Fibroblast of the aortic adventitia (primary cell): ENCODE measurements at places on chromosomes 6 and 20.

DNA sequence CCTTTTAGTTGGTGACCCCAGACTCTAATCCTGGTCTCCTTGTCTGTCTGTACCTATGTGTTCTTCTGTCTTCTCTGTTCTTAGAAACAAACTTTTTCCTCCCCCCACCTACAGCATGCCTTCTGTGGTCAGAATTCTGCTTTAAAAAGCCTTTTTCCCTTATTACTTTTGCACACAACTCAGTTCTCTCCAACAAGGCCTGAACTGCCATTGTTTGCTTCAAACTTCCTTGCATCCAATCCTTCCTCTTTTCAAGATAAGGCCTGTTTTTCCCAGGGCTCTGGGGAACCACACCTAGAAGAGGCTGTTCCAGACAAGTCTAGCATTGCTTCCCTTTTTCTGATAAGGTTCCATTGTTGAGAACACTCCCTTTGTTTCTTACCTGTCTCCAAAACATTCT lies 22.2 kb upstream of the NCOA3 start:
- peak; percentile 40 for DNase-seq

DNA sequence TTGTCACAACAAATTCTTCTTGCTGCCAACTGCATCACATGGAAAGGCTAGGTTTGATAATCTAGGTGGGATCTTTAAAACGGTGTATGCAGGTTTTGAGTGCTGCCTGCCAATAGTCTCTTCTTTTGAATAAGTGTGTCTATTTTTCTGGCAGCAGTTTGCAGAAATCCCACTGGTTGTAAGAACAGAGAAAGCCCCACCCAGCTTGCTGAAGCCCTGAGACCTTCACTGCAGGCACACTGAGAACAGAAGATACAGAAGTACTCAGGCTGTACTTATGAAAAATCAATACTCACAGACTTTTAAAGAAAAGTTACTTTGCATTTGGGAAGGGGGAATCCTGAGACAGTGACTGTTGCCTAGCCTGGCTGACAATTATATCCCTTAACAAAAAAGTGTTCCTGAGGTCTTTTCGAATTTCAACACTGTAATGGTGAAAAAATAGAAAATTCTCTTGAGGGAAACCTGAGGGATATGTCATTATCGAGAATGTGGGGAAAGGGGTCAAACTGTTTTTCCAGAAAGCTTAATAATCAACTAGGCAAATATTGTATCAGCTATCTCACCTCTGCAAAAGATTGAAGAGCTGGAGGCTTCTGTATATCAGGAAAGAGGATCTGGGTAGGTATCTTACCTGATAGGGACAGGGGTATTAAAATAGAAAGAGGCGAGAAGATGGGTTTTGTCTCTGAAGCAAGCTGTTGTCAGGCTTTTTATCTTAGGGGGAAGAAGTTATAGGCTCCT lies 199.9 kb downstream of the LRFN2 start:
- DNase-seq, result no peak

GRCh38 chr6:31874836-31875572 lies 3.8 kb downstream of the SLC44A4 start:
- no peak for DNase-seq

DNA sequence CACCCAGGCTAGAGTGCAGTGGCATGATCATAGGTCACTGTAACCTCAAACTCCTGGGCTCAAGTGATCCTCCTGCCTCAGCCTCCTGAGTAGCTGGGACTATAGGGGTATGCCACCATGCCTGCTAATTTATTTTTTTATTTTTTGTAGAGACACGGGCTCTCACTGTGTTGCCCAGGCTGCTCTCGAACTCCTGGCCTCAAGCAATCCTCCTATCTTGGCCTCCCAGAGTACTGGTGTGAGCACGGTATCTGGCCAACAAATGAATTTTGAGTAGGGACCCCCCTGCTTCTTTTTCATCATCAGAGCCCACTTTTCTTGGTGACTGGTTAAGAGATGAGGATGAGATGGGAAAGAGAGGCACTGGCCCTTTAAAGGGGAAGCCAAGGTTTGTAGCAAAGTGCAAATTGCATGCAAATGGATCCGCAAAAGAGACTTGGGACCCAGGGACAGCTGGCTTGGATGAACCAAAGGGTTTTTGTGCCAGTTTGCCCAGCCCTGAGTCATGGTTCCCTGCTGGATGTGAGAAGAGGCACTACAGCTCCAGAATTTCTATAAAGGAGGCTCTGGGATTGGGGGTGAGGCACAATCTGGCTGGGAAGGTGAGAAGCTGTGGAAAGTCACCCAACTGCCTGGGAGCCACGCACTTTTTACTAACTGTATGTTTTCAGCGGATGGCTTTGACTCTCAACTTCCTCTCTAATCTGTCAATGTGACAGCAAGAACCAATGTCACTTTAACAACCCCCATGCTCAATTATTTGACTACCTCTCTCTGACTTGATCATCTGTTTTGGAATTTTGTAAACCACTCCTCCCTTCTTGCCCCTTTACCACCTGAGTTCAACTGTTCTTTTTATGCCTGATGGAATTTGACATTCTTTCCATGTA lies 58.7 kb upstream of the RNF24 start:
- DNase-seq, result no peak

DNA sequence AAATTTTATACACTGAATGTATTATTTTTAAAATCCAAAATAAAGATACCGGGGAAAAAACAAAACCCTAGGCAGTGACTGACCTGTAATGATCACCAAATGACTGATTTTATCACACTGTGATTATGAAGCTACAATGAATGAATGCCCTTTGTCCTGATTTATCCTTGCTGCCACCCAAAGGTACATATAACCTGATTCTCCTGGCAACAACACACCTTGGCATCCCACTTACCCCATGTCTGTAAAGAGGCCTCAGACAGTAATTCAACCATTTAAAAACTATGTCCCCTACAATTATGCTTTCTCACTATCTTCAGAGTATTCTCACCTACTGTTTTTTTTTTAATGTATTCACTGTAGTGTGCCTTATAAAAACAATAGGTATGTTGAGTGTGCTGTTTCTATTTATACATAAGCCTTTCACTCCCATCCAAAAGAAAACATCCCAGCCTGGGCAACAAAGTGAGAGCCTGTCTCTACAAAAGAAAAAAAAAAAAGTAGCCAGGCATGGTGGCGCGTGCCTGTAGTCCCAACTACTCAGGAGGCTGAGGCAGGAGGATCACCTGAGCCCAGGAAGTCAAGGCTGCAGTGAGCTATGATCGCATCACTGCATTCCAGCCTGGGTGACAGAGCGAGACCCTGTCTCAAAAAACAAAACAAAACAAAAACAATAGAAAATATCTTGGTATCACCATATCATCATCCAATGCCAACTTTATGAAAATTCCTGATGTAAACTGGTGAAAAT lies 21.7 kb downstream of the B4GALT5 start:
- no peak for DNase-seq

GRCh38 chr6:168935628-168936010 lies 318.0 kb downstream of the THBS2 start:
- DNase-seq, result no peak

DNA sequence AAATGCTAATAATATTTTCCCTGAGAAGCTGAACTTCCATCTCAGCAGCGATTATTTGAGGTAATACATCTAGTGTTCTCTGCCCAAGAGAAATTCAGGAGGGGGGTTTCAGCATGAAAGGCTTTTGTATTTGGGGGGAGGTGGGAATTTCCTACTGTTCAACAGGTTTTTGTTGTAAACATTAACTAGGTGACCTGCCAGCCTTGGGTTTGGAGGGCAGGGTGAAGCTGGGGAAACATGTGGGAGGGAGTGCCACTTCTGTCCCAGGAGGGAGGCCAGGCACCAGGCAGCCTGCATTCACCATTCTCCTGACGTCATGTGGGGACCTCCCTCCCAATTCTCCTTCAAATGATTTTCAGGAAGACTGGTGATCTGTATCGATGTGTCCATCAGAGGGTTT lies 37.7 kb upstream of the PKHD1 start:
- no peak for DNase-seq

DNA sequence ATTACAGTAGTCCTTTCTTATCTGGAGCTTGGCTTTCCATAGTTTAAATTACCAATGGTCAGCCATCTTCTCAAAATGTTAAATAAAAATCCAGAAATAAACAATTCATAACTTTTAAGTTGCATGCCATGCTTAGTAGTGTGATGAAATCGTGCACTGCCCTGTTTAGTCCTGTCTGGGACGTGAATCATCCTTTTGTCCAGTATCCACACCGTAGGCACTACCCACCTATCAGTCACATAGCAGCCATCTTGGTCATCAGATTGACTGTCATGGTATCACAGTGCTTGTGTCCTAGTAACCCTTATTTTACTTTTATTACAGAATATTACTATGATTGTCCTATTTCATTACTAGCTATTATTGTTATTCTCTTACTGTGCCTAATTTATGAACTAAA lies 924.1 kb downstream of the EYS start:
- DNase-seq, result no peak

DNA sequence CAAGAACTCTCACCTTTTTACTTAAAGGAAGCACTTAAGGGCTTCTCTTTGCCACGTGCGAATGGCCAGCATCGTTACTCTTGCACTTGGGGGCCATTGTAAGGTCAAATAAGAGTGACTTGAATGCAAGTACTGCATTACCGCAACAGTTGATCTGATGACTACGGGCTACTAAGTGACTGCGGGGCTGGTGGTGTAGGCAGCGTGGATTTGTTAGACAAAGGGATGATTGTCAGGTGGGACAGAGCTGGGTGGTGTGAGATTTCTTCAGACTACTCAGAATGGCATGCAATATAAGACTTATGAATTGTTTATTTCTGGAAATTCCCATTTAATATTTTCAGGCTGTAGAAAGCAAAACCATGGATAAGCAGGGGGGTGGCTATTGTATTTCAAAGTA lies 199.7 kb upstream of the UST start:
- no peak for DNase-seq

DNA sequence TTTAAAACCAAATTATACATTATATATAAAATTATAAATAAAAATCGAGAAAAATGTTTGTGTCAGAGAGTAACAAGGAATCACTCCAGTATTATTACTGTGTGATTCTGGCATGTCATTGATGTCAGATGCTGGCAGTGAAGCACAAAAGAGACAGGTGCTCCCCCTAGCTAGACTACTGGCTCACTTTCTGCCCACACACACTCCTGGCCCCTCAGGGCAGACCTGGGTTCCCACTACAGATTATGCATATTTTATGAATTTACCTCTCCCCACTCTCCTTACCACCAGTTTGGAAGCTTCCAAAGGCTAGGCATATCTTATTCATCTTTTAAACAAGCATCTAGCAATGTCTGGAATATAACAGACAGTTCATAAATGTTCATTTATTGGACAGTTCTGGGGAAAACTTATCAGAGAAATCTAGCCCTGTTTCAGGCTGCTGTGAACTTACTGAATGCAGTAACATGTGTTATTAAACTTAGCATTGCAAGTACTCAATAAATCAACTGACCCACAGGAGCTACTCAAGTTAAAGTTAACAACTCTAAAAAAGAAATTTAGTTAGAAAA lies 12.8 kb downstream of the SNX3 start:
- no peak for DNase-seq

- DNase-seq, result no peak
Observed at GRCh38 chr20:6665621-6666355, 101.7 kb upstream of the BMP2 start.

DNA sequence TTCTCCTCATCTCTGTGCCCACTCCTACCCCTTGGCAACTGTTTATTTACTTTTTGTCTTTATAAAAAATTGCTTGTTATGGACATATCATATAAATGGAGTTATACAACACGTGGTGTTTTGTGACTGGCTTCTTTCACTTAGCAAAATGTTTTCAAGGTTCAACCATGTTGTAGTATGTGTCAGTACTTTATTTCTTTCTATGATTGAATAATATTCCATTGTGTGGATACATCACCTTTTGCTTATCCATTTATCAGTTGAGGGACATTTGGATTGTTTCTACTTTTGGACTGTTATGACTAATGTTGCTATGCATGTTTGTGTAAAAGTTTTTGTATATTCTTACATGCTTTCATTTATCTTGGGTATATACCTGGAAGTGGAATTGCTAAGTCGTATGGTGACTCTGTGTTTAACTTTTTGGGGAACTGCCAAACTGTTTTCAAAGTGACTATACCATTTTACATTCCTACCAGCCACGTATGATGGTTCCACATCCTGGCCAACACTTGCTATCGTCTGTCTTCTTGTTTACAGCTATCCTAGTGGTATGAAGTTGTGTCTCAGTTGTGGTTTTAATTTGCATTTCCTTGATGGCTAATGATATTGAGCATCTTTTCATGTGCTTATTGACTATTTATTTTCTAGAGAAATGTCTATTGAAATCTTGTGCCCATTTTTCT lies 84.4 kb downstream of the SLX4IP start:
- DNase-seq, result peak; percentile 65

DNA sequence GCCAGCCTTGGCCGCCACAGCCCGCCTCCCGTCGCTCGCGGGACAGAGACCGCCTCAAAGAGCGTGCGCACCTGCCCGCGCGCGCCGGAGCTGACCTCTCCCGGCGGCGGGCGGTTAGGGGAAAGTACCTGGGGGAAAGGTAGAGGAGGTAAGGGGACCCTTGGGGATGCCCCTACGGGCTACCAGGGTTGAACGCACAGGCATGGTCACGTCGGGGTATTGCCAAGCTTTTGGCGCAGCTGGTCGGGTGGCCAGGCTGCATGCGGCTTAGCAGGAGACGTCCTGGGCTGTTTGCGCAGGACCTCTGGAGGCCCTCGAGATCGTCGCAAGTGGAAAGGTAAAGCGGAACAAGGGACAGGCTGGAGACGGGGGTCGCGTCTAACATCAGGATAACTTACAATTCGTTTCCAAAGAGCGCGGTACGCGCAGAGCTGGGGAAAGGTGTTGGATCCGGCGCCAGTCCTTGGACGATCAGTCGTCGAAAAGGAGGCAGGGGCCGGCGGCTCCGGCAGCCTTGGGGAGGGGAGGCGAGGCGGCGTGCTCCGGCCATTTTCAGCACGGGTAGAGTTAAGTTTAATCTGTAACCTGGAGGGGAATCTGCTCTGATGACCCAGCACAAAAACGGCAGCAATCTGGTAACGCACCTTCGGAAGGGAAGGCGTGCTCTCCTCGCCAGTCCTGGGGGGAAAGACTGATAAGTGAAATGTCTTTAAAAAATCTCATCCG lies 9.0 kb downstream of the GNAS-AS1 start:
- DNase-seq, result no peak

DNA sequence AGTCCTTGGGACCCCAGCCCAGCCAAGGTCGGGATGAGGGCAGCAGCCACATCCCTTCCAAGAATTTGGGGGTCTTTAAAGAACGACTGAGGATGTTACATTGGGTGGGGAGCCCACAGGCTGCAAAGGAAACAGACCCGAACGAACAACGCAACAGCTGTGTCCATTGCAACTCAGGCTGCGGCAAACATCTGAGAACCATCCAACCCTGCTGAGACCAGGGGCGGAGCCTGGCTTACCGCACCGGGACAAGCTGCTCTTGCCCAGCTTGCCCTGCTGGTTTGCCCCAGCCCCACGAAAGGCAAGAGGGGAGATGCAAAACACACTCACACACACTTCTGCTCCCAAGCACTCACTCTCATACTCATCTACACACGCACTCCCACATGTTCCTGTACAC lies 21.5 kb upstream of the TAF4 start:
- DNase-seq, result no peak

GRCh38 chr6:35282472-35282871 lies 15.1 kb upstream of the DEF6 start:
- DNase-seq, result no peak

GRCh38 chr6:79570129-79571029 lies 33.1 kb upstream of the LCA5 start:
- DNase-seq, result peak; percentile 75

- DNase-seq, result peak; percentile 80
Observed at GRCh38 chr20:11274141-11274594, 600.4 kb upstream of the JAG1 start.

GRCh38 chr6:7649037-7649810 lies 59.2 kb downstream of the SNRNP48 start:
- DNase-seq, result no peak
